Fibroblast of mammary gland (primary cell): ENCODE measurements at places on chromosomes 2 and 18.

GRCh38 chr2:169007941-169008340 lies 23.2 kb downstream of the ABCB11 start:
- no peak for DNase-seq

DNA sequence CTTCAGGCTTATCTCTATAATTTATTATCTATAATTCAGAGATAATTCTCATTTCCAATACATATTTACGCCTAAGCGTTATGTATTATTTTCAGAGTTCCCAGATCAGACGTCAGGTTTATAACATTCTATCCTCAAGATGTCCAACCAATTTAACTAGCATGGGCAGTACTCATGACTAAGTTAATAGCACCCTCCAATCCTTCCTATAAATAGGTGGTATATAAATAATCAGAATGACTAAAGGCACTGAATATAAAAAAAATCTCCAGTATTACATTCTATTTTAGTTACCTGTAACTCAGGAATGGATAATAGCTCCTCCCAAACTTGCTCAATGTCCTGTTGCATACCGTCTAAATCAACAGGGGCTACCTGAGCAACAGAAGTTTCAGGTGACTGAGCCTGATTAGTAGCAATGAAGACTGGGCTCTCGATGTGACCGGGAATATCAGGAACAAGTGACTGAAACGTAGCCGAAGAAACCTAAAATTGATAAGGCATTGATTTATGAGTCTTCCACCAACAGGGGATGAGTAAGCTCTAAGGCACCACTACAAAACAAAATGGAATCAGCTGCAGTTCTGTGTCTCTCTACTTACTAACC lies 19.6 kb downstream of the HNRNPA3 start:
- DNase-seq, result no peak

- DNase-seq, result peak; percentile 36
Measured at GRCh38 chr2:66305718-66306117, 129.2 kb upstream of the MEIS1 start.

- DNase-seq, result peak; percentile 94
Measured at GRCh38 chr2:201406077-201406662, 45.1 kb downstream of the TRAK2 start.

- DNase-seq, result no peak
Measured at GRCh38 chr2:70936979-70937811, 1.5 kb downstream of the ATP6V1B1 start.
